Stimulated activated CD4-positive, alpha-beta T cell treated with anti-CD3 and anti-CD28 coated beads, Interleukin-12 subunit alpha, Interleukin-12 subunit beta, amount 100 ng/mL, for 48 hours (primary cell): ENCODE measurements at places on chromosomes 5 and 9.
A peak's percentile ranks its signal among the peaks of the same experiment; 100 is the strongest.

DNA sequence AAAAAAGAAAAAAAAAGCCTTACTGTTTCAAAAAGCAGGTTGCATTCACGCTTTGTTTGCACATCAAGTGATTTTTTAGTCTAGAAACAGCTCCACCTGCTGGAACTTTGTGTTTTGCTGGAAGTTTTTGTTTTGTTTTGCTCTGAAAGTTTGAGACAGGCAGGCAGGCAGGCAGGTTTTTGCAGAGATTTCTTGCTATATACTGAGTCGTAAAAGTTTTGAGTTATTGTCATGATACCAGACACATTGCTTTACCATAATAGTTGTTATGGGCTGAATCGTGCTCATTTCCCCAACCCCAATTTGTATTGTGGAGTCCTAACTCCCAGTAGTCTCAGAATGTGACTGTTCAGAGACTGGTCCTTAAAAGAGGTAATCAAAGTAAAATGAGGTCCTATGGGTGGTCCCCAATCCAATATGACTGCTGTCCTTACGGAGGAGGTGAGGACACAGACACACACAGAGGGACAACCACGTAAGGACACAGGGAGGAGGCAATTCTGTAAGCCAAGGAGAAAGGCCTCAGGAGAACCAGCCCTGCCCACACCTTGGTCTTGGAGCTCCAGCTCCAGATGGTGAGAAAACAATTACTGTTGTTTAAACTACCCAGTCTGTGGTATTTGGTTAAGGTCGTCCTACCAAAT lies 20.9 kb downstream of the OR2Y1 start:
- no peak for DNase-seq

- peak; percentile 42 for DNase-seq
These were observed 868 bp downstream of the KDM4C start for GRCh38 chr9:6758498-6759184.

DNA sequence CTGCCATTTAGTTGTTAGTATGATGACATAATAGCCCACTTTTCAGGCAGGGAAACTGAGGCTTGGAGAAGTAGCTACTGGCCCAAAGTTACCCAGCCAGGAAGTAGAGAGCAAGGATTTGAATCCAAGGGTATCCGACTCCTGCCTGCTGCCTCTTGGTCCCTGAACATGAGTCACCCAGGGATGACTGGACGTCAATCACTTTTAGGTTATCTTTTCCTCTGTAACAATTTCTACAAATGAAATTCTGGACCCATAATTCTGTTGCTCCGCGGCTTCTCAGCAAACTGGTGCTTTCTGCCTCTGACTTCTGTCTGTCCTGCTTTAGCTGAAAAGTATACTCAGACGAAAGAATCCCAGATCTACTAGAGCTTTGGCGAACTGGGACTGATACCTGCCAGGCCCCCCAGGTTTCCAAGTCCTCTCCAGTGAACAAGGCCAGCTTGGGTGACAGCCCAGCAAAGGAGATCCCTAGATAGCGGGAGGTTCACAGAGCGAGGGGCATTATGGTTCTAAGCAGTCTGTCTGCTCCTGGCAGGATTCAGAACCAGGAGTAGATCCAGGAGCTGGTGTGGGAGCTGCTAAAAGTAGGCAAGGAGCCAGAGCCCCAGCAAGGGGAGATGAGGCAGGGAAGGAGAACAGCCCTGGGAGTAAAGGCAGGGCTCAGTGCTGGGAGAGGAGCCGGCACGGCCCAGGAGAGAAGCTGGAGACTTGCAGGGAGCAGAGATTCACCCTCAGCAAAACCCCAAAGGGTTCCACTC lies 20.6 kb downstream of the OLFML2A start:
- DNase-seq = no peak

GRCh38 chr5:79237740-79238560 lies 2.0 kb downstream of the JMY start:
- no peak for DNase-seq

GRCh38 chr9:86405086-86405491 lies 50.9 kb upstream of the TUT7 start:
- DNase-seq = no peak

GRCh38 chr5:76556511-76557221 lies 66.5 kb downstream of the F2RL2 start:
- no peak for DNase-seq

GRCh38 chr9:95268681-95269080 lies 48.8 kb downstream of the FANCC start:
- DNase-seq = no peak

DNA sequence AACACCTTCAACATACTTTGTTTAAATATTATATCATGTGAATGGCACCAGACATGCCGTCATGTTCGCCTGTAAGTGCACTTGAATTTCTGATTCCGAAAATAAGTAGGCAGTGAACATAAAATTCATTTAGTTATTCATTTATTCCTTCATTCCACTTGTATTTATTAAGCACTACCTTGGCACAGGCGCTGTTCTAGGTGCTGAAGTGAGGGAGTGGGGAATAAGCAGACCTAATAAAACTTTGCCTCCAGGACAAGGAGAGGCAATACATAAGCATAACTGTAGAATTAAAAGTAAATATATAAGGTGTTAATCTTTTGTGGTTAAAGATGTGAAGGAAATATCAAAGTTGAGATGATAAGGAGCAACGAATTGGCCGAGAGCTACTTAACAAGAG lies 297.4 kb downstream of the TENT4A start:
- no peak for DNase-seq

- DNase-seq = no peak
These were observed 4.1 kb downstream of the GLRX start for GRCh38 chr5:95818181-95819147.

GRCh38 chr5:124584991-124585715 lies 161.3 kb downstream of the ZNF608 start:
- DNase-seq = no peak

GRCh38 chr5:67548520-67549295 lies 352.1 kb upstream of the CD180 start:
- DNase-seq = no peak

DNA sequence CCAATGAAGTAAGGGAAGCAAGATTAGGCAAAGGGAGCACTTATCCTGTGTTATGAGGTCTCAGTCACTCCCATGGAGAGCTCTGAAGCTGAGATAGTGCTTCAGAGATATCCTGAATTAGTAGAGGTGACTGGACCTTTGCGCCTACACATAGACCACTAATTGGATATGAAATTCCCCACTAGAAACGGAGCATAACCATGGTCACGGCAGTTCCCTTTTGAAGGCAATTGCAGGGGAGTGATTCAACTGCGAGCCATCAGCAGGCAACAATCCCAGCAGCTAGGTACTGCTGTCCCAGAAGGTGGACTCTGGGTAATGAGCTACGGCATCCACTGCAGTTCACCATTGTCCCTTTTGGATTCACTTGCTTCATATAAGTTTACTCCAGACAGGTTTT lies 267.7 kb upstream of the RASA1 start:
- DNase-seq = no peak

GRCh38 chr5:143791848-143792731 lies 19.9 kb upstream of the HMHB1 start:
- DNase-seq = no peak

DNA sequence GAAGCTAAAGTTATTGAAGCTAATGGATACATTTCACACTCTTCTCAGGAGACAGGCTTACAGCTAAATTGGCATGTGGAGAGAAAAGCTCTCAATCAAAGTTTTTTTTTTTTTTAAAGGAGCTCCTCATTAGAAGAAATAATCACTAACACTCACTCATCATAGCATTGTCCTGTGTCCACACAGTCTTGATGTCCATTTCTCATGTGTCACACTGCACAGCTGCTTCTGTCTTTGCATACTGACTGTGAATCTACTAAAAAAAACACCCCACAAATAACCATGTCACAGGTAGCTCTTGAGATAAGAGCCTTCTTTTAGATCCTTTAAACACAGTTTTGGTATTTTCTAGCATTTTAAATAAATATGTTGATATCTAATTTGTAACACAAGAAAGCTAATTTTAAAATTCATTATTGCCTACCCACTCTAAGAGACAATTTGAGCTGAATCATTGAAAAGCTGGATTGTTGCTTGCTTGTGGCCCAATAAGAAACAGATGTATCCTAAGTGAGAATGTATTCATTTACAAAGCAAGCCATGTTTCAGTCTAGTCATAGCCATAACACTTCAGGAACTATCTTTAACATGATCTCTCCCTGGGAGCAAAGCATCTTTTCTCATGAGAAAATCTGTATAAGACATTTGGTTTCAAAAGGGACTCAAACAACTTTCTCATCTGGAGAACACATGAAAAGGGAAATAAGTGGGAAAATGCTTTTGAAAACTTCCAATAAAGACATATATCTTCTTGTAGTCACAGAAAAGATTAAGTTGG lies 48.1 kb upstream of the PCSK1 start:
- DNase-seq = no peak

- no peak for DNase-seq
These were observed 923 bp downstream of the RECK start for GRCh38 chr9:36037549-36038122.

GRCh38 chr9:14373336-14373666 lies 59.4 kb upstream of the NFIB start:
- DNase-seq = no peak

- DNase-seq = no peak
These were observed 13.9 kb downstream of the NR2F1 start for GRCh38 chr5:93596676-93597490.

DNA sequence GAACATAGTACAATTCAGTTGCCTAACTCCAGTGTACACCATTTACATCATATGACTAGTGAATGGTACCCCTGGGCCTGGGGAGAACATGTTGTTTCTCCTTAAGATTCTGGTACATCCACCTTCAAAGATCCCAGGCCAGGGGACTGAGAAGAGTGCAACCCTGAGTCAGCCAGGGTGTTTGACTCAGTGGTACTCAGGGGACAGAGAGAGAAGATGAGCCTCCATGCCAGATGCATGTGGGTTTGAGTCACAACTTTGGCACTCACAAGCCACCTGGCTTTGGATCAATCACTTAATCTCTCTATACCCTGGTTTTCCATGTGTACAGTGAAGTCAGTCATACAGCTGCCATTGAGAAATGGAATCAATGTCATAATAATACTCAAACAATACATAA lies 53.7 kb downstream of the MAP1B start:
- DNase-seq = no peak

- DNase-seq = no peak
These were observed 282.1 kb upstream of the TMEM161B start for GRCh38 chr5:88550736-88551135.

DNA sequence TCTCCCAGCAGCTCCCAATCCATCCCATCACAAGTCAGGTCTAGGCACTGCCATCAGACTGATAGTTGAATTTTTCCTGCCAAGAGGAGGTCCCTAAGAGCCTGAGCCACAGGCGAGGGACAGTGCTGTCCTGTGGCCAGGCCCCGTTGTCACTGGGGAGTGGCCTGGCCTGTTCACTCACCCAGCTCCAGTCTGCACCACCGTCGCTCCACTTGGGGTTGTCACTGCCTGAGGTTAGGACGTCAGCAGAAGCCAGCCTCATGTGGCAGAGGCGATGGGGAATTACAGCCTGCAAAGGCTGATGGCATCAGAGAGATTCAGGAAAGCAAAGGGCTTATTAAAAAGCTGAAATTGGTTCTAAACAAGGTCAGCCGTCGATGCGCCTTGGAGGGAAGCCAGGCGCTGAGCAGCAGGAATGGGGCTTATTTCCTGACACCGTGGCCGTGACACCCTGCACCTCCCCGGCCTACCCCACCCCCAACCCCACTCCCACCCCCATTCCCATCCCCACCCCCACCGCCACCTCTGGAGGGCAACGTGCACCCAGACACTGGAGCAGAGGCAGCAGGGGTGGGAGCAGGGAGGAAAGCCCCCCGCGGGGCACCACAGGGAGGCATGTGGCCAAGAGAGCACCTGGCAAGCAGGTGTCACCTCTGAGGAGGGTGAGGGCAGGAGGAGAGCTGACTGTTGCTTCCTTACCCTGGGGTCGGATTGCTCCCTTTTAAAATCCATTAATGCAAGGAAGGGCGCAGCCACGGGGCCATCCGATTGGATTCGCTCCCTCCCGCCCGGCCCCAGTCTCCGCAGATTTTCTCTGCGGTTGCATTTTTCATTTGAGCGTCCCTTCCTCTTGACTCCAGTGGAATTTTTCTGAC lies 3.1 kb upstream of the DBH start:
- no peak for DNase-seq

GRCh38 chr5:25579111-25579510 lies 934.3 kb upstream of the CDH10 start:
- DNase-seq = no peak

DNA sequence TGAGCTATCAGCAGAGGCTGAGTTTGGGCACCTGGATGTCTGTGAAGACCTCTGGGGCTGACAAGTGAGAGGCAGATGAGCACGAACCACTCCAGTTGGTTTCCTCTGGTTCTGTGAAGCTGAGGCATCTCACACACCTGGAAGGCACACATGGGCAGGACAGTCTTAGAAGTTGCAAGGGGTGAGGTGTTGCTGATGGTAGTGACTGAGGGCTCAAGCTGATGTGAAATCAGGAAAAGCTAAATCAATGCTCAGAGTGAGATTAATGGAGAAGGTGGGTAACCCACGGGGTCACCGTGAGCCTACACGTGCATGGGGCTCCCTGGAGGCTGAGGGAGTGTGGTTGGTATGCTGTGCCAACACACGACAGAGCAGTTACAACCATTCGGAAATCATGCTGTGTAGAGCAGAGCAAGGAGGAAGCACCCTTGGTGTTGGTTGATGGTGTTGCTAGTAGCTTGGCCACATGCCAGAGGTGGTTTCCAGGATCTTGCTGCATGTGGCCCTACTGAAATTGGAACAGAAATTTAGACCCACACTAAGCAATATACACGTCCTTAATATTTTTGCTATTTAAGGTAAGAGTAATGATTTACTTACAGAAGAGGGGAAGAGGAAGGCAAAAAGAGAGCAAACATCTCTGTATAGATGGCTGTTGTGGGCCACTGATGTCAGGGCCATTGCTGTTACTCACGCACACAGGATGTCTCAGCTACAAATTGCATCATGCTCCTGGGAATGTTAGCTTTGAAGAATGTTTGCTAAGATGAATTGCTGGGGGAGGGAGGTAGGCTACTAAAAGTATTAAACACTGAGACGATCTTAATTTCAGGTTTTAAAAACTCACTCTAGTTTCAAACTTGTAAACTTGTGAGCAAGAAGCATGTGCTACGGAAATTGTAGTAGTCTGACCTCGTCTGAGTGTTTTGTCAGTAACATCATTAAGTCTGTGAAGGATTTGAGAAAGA lies 170.5 kb downstream of the ARHGEF28 start:
- no peak for DNase-seq

GRCh38 chr9:114958021-114958843 lies 27.8 kb upstream of the TNFSF8 start:
- DNase-seq = peak; percentile 52
